Hindlimb muscle (tissue), 1 donor: ENCODE measurements at places on chromosomes 13 and 19.

DNA sequence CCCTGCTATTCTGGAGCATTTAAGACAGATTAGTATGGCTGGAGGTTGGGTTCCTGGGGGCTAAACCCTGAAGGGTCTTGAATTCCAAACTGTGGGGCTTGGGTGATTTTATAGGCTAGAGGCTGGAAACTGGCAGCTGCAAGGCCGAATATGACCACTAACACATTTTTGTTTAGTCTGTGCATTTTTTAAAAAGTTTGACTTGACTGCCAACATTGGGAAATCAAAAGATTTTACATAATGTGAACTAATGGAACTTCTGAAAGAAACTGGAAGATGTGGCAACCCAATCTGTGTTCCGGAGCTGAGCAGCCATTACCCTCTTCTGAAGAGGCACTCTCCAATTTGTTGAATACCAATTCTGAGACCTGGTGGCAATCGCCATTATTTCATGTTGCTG is 5.1 kb downstream of the ZNF784 start:
- no peak for DNase-seq

DNA sequence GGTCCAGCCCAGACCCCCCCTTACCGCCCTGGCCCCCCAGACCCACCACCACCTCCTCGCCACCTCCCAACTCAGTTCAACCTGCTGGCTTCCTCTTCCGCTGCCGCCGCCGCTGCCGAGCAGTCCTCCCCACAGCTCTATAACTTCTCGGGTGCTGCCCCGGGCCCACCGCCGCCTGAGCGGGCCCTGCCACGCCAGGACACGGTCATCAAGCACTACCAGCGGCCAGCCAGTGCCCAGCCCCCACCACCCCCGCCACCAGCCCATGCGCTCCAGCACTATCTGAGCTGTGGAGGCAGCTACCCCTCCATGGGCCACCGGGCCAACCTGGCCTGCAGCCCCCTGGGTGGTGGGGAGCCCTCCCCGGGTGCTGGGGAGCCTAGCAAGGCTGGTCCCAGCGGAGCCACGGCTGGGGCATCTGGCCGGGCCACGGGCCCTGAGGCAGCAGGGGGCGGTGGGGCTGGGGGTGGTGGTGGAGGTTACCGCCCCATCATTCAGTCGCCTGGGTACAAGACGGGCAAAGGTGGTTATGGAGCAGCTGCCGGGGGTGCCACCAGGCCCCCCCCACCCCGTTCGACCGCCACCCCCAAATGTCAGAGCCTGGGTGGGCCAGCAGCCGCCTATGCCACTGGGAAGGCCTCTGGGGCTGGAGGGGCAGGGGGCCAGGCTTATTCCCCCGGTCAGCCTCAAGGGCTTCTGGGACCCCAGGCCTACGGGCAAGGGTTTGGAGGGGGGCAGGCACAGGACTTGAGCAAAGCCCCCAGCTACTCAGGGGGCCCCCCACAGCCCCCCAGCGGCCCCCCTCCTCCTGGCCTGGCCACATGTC is 4.2 kb downstream of the PRR12 start:
- DNase-seq = no peak

DNA sequence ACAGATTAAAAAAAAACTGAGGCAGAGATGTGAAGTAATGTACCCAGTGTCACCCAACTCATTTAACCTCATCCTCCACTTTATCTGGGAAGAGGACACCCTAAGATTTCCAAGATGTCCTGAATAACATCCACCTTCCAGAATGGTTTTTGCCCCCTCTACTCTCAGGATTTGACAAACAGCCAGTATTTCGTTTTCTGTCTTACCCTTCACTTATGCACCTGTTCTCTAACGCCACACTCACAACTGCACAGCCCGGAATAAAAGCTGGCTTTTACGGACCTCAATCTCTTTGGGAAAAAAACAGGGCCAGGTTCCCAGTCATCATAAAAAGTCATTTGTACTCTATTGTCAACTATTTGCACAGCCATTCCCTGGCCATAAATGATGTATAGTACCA is 21.2 kb upstream of the CEACAM6 start:
- DNase-seq = no peak

DNA sequence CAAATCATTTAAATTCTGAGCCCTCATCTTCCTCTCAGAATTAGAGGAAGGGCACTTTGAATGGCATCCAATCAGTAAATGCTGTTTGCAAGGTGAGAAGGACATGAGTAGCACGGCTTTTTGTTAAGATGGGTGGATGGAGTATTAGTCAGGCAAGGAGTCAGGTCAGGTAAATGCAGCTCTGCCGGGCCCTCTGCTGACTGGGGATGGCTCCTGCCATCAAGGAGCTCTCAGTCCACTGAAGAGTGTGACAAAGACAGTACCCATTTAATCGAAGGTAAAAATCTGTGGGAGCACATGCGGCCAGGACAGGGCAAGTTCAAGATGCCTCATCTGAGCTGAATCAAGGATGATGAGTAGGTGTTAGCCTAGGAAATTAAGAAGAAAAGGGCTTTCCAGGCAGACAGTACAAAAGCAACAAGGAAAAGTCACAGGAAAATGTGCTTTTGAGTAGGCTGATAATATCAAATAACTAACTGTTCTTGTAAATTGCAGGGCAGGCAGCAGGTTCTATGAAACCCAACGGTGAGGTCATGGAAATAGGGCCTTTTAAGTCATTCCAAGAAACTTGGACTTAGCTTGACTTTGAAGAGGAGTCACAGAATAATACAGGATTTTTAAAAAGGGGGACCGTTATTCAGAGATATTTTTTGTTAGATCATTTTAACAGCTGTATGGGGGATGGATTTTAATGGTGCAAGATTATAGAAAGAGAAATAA is 670.5 kb upstream of the ARGLU1 start:
- DNase-seq = peak; percentile 26

- DNase-seq = no peak
Measured at GRCh38 chr13:68428292-68428691, 1198.2 kb upstream of the PCDH9 start.

DNA sequence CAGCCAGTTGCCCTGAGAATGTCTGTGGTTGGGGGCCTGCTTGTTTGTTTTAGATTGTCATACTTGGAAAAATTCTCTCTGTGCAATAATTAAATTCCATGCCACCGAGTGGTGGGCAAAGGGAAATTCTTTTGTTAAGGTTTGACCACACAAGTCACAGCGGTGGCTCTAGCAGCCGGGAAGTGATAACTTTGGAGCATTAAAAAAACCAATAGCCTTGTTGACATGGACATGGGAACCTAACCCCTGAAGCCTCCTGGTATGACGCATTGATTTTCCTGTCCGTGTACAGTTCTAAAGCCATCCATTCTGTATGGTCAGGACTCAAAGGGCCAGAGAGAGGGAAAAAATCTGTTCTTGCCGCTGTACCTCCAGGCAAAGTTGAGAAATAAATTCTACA is 384.9 kb upstream of the ZNF507 start:
- DNase-seq = no peak
